ENCODE measurements at places on chromosomes 12 and 14. TPM values are rescaled to one million over a fixed set of nuclear protein-coding genes. Genes with fewer than 3 reads are reported as not detected.

DNA sequence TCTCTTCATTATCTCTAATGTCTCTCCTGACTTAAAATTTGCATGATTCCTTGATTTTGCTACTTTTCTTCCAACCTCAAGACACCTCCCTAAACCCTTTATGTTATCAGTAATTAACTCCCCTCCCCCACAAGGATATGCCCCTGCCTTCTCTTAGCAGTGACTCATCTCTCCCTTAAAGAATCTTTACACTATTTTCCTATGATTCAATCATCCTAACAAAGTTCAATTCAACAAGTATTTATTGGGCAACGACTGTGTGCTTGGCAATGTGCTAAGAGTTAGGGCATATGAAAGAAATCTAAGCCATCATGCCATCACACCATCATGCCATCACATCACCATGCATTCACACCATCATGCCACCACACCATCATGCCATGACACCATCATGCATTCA lies 80.1 kb downstream of the ANO2 start:
- no peak overlapping the region for H3K4me3 ChIP-seq
- no peaks in the 10 kb centered on the region for H3K4me1 ChIP-seq
- no peaks in the 10 kb centered on the region for H3K27me3 ChIP-seq
- no peak overlapping the region for H3K27ac ChIP-seq
- no peaks in the 10 kb centered on the region for H3K36me3 ChIP-seq
- no peak for DNase-seq

GRCh38 chr14:22381408-22381760 lies 207.6 kb downstream of the DAD1 start:
- peaks cover 22% of the 10 kb centered on the region for H3K4me1 ChIP-seq
- H3K27ac ChIP-seq = no peak overlapping the region
- peaks cover 42% of the 10 kb centered on the region for H3K27me3 ChIP-seq
- no peak overlapping the region for H3K4me3 ChIP-seq

DNA sequence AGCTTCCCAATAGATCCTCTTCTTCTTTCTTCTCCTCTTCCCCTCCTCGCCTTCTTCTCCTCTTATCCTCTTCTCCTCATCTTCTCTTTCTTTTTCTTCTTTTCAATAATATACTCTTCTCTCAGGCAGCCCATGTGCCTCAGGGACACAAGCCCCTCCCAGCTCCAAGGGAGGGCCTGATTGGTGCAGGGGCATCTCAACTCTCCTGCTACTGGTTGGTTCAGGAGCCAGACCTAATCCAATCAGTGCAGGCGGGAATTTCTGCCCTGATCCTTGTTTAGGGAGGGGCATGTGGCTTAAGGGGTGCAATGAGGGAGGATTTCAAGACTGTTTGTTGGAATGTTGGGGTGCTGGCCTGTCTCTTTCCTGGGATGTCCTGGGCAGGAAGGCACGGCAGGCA lies 9.0 kb downstream of the SERPINA12 start:
- no peaks in the 10 kb centered on the region for H3K36me3 ChIP-seq
- no peak overlapping the region for H3K4me3 ChIP-seq
- peaks cover 6% of the 10 kb centered on the region for H3K27me3 ChIP-seq
- H3K27ac ChIP-seq = no peak overlapping the region

DNA sequence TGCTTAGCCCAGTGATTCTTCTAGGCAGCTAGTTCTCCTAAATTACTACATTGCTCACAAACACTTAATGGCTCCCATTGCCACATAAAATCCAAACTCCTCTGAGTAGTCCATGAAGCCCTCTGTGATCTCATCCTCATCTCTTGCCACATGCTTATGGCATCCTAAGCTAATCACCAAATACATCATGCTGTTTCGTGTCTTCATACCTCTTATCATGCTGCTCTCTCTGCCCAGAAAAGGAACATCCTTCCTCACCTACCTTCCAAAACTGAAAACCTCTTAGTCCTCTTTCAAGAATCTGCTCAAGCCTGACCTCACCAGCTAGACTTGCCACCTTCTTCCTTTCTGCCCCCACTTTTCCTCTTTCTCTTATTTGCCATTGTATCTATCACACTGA lies 108.5 kb downstream of the DUSP6 start:
- peak; percentile 79 for DNase-seq
- H3K36me3 ChIP-seq = no peaks in the 10 kb centered on the region

GRCh38 chr12:21655591-21655990 lies 2.1 kb downstream of the LDHB start:
- peak overlapping the region; percentile 96 for H3K4me3 ChIP-seq
- peaks cover 12% of the 10 kb centered on the region for H3K4me1 ChIP-seq
- H3K27ac ChIP-seq = peak overlapping the region; percentile 79
- H3K36me3 ChIP-seq = peaks cover 39% of the 10 kb centered on the region
- H3K27me3 ChIP-seq = no peaks in the 10 kb centered on the region
- no peak for DNase-seq

DNA sequence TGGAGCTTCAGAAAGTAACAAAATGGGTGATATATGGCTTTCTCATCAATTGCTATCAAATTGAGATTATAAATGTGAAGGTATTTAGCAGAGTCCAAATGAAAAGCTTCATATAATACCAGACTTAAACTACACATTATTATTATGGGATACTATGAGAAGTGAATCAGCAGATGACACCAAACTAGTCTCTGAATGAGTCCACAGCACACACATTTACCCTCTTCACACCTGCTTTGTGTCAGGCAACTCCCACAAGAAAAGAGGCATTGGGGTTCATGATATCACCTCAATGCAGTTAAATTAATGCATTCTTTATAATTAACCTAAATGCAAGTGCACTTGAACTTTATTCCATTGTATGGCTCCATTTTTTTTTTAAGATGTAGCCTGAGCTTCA lies 330.5 kb downstream of the BCL11B start:
- no peak overlapping the region for H3K27ac ChIP-seq
- no peaks in the 10 kb centered on the region for H3K27me3 ChIP-seq
- no peak for DNase-seq
- no peaks in the 10 kb centered on the region for H3K4me1 ChIP-seq
- no peaks in the 10 kb centered on the region for H3K36me3 ChIP-seq
- H3K4me3 ChIP-seq = no peak overlapping the region

GRCh38 chr12:92034858-92035401 lies 110.7 kb downstream of the BTG1 start:
- H3K27ac ChIP-seq = no peak overlapping the region
- DNase-seq = peak; percentile 58
- H3K27me3 ChIP-seq = no peaks in the 10 kb centered on the region

DNA sequence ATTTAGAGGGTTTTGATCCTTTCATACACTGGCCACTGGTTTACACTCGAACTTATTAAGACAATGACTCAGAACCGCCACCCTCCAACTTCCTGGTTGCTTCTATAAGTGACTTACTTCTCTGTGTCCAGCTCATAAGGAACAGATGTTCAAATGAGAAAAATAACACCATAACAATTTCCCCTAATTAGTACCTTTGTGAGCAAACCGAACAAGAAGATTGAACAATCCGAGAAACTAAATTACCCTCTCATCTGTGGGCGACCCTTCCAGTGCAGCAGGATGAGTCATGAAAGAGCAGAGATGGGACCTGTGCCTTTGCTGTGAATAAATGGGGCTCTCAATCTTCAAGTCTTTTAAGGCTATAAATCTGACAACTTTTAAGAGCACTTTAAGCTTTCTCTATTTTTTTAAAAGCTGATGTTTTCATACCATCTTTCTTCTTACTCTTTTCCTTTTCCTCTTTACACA lies 146.8 kb upstream of the RASSF8 start:
- H3K27ac ChIP-seq = no peak overlapping the region
- H3K4me3 ChIP-seq = peak overlapping the region; percentile 12
- no peaks in the 10 kb centered on the region for H3K27me3 ChIP-seq

DNA sequence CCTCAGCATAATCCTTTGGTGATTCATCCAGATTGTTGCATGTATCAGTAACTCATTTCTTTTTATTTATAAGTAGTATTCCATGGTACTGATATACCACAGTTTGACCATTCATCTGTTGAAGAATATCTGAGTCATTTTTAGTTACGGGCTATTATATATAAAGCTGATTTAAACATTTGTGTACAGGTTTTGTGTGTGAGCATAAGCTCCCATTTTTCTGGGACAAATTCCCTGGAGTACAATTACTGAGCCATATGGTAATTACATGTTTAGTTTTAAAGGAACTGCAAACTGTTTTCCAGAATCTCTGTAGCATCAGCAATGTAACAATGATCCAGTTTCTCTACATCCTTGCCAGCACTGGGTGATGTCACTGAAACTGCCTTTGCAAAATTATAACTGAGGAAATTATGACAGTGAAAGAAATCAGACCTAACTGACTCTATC lies 236.2 kb upstream of the KRR1 start:
- no peak overlapping the region for H3K4me3 ChIP-seq
- H3K27me3 ChIP-seq = no peaks in the 10 kb centered on the region
- H3K4me1 ChIP-seq = peaks cover 29% of the 10 kb centered on the region
- H3K27ac ChIP-seq = peak overlapping the region; percentile 68

- no peaks in the 10 kb centered on the region for H3K27me3 ChIP-seq
- DNase-seq = peak; percentile 12
- H3K36me3 ChIP-seq = peaks cover 14% of the 10 kb centered on the region
- H3K4me3 ChIP-seq = no peak overlapping the region
Observed at GRCh38 chr12:131965073-131965472, 15.3 kb downstream of the EP400 start.

DNA sequence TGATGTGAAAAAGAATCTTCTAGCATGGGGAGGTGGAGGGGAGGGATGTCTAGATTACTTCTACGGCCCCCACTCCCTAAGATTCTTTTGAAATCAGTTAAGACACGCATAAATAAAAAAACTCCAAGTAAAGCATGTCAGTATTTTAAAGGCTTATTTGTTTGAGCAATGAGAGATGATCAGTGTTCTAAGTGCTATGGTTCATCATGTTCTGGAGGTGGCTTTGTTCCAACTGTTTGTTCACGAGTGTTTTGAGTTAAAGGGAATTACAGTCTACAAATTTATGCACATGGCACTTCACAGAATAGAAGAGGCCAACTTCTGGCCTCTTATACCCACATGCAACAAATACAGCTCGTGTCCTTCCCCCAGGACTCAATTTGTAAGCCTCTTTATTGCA lies 394.9 kb downstream of the RAD51B start:
- H3K36me3 ChIP-seq = no peaks in the 10 kb centered on the region
- no peak for DNase-seq
- peaks cover 17% of the 10 kb centered on the region for H3K4me1 ChIP-seq
- no peaks in the 10 kb centered on the region for H3K27me3 ChIP-seq
- H3K4me3 ChIP-seq = no peak overlapping the region
- H3K27ac ChIP-seq = no peak overlapping the region

DNA sequence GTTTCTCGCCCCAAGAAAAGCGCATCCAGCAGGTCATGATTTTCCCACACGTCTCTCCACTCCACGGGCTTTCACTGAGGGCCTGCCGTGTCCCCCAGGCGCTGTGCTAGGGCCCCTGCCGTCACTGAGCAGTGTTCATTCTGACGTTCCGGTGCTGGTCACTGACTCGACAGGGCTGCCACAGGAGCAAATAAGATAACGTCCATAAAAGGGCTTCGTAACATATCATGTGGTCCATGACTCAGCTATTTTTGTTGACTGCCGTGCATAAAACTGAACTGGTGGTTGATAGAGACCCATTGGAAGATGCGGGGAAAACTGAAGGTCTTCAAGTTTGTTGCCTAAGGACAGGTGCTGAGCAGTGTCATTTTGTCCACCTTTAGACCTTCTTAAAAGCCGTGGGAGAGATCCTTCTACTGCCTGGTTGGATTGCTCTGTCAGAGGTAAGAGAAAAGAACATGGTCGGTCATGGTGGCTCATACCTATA lies 46.3 kb downstream of the ADGRD1 start:
- no peak for DNase-seq
- no peaks in the 10 kb centered on the region for H3K36me3 ChIP-seq
- no peak overlapping the region for H3K27ac ChIP-seq
- H3K4me1 ChIP-seq = no peaks in the 10 kb centered on the region
- H3K27me3 ChIP-seq = no peaks in the 10 kb centered on the region

DNA sequence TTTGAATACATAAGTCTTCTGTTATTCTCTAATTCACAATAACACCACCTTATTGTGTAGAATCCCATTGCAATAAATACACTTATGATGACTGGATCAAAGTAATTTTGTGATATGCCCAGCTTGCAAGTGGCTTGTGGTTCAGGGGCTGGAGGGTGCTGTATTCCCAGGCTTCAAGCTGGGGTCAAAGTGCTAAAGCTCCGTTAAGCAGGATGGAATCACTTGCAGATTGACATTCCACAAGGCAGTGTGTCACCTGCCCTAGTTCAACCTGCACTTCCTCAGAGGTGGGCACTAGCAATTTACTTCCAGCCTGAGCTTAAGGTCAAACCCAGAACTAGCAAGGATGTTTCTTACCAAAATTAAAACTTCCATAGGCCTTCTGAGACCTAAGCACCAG lies 166.6 kb downstream of the SSPN start:
- H3K27ac ChIP-seq = no peak overlapping the region
- no peak overlapping the region for H3K4me3 ChIP-seq
- no peak for DNase-seq
- no peaks in the 10 kb centered on the region for H3K36me3 ChIP-seq
- H3K4me1 ChIP-seq = no peaks in the 10 kb centered on the region

GRCh38 chr12:62767496-62767895 lies 167.5 kb downstream of the PPM1H start:
- H3K4me3 ChIP-seq = no peak overlapping the region
- peak; percentile 86 for DNase-seq
- H3K36me3 ChIP-seq = no peaks in the 10 kb centered on the region
- H3K27ac ChIP-seq = peak overlapping the region; percentile 60
- peaks cover 13% of the 10 kb centered on the region for H3K4me1 ChIP-seq
- no peaks in the 10 kb centered on the region for H3K27me3 ChIP-seq

GRCh38 chr12:123859035-123859434 lies 96.9 kb downstream of the DNAH10 start:
- H3K27me3 ChIP-seq = peaks cover 41% of the 10 kb centered on the region
- H3K27ac ChIP-seq = no peak overlapping the region
- H3K4me1 ChIP-seq = no peaks in the 10 kb centered on the region
- H3K4me3 ChIP-seq = no peak overlapping the region
- no peaks in the 10 kb centered on the region for H3K36me3 ChIP-seq

- DNase-seq = peak; percentile 3
- H3K27ac ChIP-seq = no peak overlapping the region
- no peaks in the 10 kb centered on the region for H3K27me3 ChIP-seq
- peaks cover 25% of the 10 kb centered on the region for H3K36me3 ChIP-seq
Observed at GRCh38 chr14:56630707-56631106, 51.1 kb downstream of the TMEM260 start.

- H3K4me1 ChIP-seq = peaks cover 51% of the 10 kb centered on the region
- no peak overlapping the region for H3K4me3 ChIP-seq
- no peaks in the 10 kb centered on the region for H3K27me3 ChIP-seq
- DNase-seq = no peak
- H3K36me3 ChIP-seq = no peaks in the 10 kb centered on the region
Observed at GRCh38 chr14:61543946-61544345, 151.4 kb upstream of the HIF1A start.

Gene MSI1
- total RNA-seq = not detected

Gene SIX6
- not detected for total RNA-seq

Data from GM23248 (cell line).